Hepatocyte (in vitro differentiated cells): ENCODE measurements at places on chromosomes 7 and 10. TPM values are rescaled to one million over a fixed set of nuclear protein-coding genes. Genes with fewer than 3 reads are reported as not detected.

DNA sequence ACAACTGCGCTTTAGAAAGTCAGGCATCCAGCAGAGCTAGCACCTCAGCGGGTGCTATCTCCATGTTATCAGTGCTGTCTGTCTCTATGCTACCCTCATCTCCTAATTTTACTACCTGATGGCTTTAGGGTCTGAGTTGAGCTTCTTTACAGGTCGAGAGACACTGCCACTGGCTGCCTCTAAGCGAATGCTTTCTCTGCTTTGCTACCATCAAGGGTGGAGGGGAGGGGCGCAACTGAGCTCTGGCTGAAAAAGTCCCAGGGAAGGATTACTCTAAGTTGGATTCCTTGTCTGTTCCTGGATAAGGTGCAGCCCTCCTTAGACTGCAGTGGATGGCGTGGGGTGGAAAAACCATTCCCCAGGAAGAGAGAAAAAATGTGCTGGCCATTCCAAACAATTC is 105.7 kb downstream of the CDK14 start:
- H3K4me3 ChIP-seq: no peak overlapping the region
- no peak for DNase-seq
- no peaks in the 10 kb centered on the region for H3K27me3 ChIP-seq

GRCh38 chr7:24630596-24630995 is 57.3 kb downstream of the PALS2 start:
- H3K4me1 ChIP-seq: no peaks in the 10 kb centered on the region
- DNase-seq: no peak
- H3K27ac ChIP-seq: no peak overlapping the region
- H3K4me3 ChIP-seq: no peak overlapping the region
- H3K36me3 ChIP-seq: no peaks in the 10 kb centered on the region

DNA sequence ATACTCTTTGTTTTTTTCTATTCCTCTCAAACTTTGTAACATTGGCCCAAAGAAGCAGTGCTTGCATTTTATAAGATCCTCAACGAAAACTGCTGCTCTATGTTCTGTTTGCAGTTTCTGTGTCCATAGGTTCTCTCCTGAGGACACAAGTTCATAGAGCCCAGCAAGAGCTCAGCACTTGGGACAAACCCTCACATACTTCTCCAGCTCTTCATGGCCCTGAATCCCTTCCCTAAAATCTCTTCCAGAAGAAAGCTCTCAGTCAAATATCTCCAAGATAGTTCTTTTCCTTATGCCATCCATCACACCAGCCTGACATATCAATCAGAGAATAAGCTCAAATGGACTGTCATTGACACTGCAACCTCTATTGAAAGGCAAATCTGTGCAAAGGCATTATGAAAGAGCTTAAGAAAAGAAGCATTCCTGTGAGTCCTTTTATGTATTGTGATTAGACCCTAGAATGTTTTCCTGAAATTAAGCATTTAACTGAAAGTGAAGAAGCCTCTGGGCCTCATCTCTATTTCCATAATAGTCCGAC is 405.5 kb downstream of the ANKRD7 start:
- no peaks in the 10 kb centered on the region for H3K4me1 ChIP-seq
- no peaks in the 10 kb centered on the region for H3K27me3 ChIP-seq
- DNase-seq: no peak
- H3K36me3 ChIP-seq: no peaks in the 10 kb centered on the region
- no peak overlapping the region for H3K27ac ChIP-seq

- H3K27me3 ChIP-seq: no peaks in the 10 kb centered on the region
- peak overlapping the region; percentile 48 for H3K4me3 ChIP-seq
- no peaks in the 10 kb centered on the region for H3K36me3 ChIP-seq
- no peak for DNase-seq
- peak overlapping the region; percentile 53 for H3K27ac ChIP-seq
These were observed 689 bp downstream of the PLCE1 start for GRCh38 chr10:93994438-93994801.

GRCh38 chr10:62348029-62348428 is 26.1 kb upstream of the ZNF365 start:
- no peak overlapping the region for H3K27ac ChIP-seq
- DNase-seq: no peak
- H3K4me1 ChIP-seq: no peaks in the 10 kb centered on the region
- no peaks in the 10 kb centered on the region for H3K27me3 ChIP-seq
- H3K36me3 ChIP-seq: no peaks in the 10 kb centered on the region

- H3K27ac ChIP-seq: peak overlapping the region; percentile 22
- H3K4me1 ChIP-seq: peaks cover 73% of the 10 kb centered on the region
- no peaks in the 10 kb centered on the region for H3K36me3 ChIP-seq
These were observed 81.9 kb upstream of the PDCD4 start for GRCh38 chr10:110789604-110790433.

DNA sequence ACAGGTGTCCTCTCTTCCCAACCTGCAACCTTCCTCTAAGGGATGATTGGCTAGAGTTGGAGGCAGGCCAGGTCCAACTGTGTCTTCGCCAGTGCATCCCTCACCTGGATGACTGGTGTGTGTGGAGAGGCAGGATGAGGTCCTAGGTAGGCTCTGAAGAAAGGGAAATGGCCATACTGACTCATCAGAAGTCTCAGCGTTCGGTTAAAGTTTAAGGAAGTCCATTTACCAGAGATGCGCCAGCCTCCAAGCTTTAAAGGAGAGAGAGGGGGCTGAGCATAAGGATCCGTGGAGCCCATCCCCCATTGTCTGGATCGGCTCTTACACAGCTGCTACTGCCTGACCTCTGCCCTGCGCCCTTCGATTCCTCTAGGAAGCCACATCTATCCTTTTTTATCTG is 4.4 kb downstream of the KEL start:
- no peaks in the 10 kb centered on the region for H3K36me3 ChIP-seq
- H3K27me3 ChIP-seq: no peaks in the 10 kb centered on the region
- no peak overlapping the region for H3K4me3 ChIP-seq
- H3K27ac ChIP-seq: peak overlapping the region; percentile 78

GRCh38 chr10:127790066-127790624 is 53.2 kb downstream of the FOXI2 start:
- DNase-seq: no peak
- H3K36me3 ChIP-seq: no peaks in the 10 kb centered on the region
- no peaks in the 10 kb centered on the region for H3K4me1 ChIP-seq
- no peak overlapping the region for H3K27ac ChIP-seq
- no peak overlapping the region for H3K4me3 ChIP-seq

GRCh38 chr10:32171204-32171603 is 115.0 kb upstream of the KIF5B start:
- peak; percentile 37 for DNase-seq
- no peak overlapping the region for H3K4me3 ChIP-seq
- no peaks in the 10 kb centered on the region for H3K4me1 ChIP-seq
- no peaks in the 10 kb centered on the region for H3K27me3 ChIP-seq
- no peak overlapping the region for H3K27ac ChIP-seq
- no peaks in the 10 kb centered on the region for H3K36me3 ChIP-seq

- no peaks in the 10 kb centered on the region for H3K4me1 ChIP-seq
- H3K27me3 ChIP-seq: no peaks in the 10 kb centered on the region
- no peaks in the 10 kb centered on the region for H3K36me3 ChIP-seq
- H3K4me3 ChIP-seq: no peak overlapping the region
- H3K27ac ChIP-seq: no peak overlapping the region
These were observed 129.0 kb downstream of the HERPUD2 start for GRCh38 chr7:35565927-35566326.

- H3K4me1 ChIP-seq: peaks cover 11% of the 10 kb centered on the region
- H3K36me3 ChIP-seq: no peaks in the 10 kb centered on the region
- no peak overlapping the region for H3K27ac ChIP-seq
- H3K27me3 ChIP-seq: no peaks in the 10 kb centered on the region
These were observed 113.1 kb downstream of the PARP12 start for GRCh38 chr7:139949629-139950028.

GRCh38 chr7:100763556-100764140 is 30.3 kb downstream of the ZAN start:
- H3K27me3 ChIP-seq: no peaks in the 10 kb centered on the region
- no peaks in the 10 kb centered on the region for H3K36me3 ChIP-seq
- H3K4me1 ChIP-seq: no peaks in the 10 kb centered on the region
- no peak overlapping the region for H3K4me3 ChIP-seq
- no peak for DNase-seq

DNA sequence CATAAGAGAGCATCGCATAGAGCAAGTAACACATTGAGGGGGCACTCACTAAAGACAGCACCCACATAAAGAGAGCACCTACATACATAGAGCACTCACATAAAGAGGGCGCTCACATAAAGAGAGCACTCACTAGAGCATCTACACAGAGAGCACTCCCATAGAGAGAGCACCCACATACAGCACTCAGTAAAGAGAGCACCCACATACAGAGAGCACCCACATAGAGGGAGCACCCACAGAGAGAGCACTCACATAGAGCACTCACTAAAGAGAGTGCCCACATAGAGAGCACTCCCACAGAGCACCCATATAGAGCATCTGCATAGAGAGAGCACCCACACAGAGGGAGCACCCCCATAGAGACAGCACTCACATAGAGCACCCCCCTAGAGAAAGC is 47.8 kb downstream of the INSIG1 start:
- no peak for DNase-seq
- H3K4me1 ChIP-seq: peaks cover 6% of the 10 kb centered on the region
- no peaks in the 10 kb centered on the region for H3K36me3 ChIP-seq
- no peak overlapping the region for H3K27ac ChIP-seq
- no peak overlapping the region for H3K4me3 ChIP-seq
- H3K27me3 ChIP-seq: peaks cover 11% of the 10 kb centered on the region

DNA sequence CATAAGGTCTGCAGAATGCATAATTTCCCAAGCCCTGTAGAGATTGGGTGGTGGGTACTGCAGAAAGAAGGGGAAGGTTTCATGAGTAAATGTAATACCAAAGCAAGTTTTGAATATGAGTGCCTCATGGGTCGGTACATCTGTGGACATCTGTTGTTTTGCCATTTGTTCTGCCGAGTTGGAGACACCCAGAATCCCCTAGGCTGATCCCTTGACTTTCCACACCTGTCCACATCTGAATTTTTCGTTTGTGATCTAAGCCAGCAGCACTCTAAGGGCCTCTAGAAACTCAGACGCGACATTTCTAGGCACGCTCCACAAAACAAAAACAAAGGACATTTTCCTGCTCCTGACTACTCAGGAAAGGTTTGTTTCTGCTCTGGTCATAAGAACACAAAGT is 11.7 kb upstream of the SLF2 start:
- H3K27ac ChIP-seq: no peak overlapping the region
- no peak overlapping the region for H3K4me3 ChIP-seq
- H3K27me3 ChIP-seq: no peaks in the 10 kb centered on the region
- H3K4me1 ChIP-seq: no peaks in the 10 kb centered on the region
- DNase-seq: no peak
- H3K36me3 ChIP-seq: no peaks in the 10 kb centered on the region

The PRRT4 gene
- 1.2 and 2.2 TPM in 2 replicates for total RNA-seq

The MSMB gene
- 2.2 and 2.7 TPM in 2 replicates for total RNA-seq

The NME8 gene
- not detected in 2 replicates for total RNA-seq

The UCN3 gene
- not detected in 2 replicates for total RNA-seq

The TBC1D12 gene
- 15.6 and 26.1 TPM in 2 replicates for total RNA-seq

The PRKCQ gene
- 0.43 and 0.76 TPM in 2 replicates for total RNA-seq
